A549 (cell line): ENCODE measurements at places on chromosomes 3 and 15. TPM values are rescaled to one million over a fixed set of nuclear protein-coding genes. Genes with fewer than 3 reads are reported as not detected.

DNA sequence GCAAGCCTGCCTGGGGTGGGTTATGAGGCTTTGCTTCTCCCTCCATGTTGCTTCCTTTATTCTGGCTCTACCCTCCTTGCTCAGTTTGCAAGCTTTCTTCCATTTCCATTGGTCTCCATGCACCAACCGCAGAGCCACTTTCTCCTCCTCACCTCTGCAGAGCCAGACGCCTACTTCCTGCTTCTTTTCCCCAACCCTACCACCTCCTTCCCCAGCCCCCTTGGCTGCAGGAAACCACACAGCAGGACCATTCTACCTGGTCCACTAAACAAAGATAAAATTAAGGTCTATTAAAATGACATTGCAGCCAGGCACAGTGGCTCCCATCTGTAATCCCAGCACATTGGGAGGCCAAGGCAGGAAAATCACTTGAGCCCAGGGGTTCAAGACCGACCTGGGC is 10.0 kb upstream of the CAV3 start:
- no peak for DNase-seq

DNA sequence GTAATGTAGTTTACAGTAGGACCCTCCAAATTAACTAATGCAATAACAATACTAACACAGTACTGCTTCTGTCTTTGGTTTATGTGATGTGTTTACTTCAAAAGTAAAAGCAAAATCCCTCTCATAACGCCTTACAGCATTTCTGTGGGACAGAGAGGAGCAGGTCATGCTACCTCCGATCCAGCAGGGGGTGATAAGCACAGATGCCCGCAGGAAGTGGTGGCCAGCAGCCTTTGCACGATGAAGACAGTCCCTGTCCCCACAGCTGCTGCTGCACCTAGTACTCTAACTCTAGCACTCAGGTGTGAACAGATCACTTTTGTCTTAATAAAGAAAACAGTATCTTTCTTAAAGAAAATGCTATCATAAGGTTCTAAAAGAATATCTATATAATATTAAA is 38.3 kb downstream of the ANO10 start:
- peak; percentile 4 for DNase-seq

DNA sequence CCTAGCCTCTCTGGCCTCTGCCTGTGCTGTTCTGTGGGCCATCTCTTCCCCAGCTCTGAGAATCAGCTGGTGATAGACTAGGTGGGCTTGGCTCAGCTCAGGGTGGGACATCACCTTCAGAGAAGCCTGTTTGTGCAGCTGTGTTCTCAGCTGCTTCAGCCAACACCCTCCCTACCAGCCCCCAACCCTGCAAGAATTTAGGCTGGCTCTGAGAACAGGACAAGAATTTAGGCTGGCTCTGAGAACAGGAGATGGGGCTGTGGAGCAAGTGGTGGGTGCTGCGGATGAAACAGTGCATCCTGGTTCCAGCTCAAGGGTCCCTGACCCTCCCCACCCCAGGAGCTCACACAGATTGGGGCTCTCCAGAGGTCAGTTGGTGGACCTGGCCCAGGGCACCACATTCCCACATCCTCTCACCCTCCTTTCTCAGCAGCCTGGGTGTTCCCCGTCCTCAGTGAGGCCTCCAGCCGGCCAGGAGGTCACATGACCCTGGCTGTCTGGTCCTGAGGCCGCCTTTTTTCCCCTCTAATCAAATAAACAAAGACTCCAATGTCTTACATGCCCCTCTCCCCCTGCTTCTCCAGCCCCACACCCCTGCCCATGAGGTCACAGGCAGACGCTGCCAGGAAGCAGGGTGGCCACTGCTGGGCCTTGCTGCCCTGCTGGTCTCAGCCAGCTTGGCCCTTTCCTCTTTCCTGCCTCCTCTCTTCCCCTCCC is 14.9 kb downstream of the PLEKHO2 start:
- DNase-seq = no peak

The ELL3 gene
- polyA plus RNA-seq = 1.4 to 1.7 TPM (median 1.5 TPM) in 3 replicates

DNA sequence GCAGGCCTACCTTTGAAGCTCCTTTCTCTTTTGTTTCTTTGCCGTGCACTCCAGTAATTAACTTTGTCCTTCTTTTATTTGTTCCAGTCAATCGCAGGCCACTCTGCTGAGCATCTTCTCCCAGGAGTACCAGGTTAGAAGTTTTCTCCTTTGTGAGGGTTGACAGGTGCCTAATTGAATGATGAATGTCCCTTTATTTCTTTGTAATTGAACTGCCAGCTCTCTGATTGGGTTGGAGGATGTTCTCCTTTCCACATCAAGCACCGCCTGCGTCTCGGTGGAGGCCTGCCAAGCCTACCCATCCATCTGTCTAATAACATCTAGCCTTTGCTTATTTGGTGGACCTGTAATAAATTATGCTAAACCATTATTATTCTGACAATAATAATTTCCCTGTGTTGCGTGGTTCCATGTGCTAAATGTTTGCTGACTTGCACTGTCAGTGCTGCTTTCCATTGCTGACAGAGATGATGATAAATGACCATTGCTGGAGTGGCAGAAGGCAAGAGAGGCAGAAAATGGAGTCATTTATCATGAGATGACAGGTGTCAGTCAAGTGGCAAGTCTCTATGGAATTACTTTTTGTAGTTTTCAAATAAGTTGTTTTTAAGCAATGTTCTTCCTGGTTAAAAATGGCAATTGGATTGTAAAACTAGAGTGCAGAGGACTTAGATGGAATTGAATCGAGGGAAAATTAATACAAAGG is 64.9 kb downstream of the CDIN1 start:
- no peak for DNase-seq

GRCh38 chr3:123685780-123686179 is 100.9 kb upstream of the HACD2 start:
- DNase-seq = no peak

- DNase-seq = no peak
These were observed 28.9 kb downstream of the CLDN18 start for GRCh38 chr3:138038725-138039462.

- DNase-seq = no peak
These were observed 216.8 kb upstream of the RBMS3 start for GRCh38 chr3:29064085-29064484.

DNA sequence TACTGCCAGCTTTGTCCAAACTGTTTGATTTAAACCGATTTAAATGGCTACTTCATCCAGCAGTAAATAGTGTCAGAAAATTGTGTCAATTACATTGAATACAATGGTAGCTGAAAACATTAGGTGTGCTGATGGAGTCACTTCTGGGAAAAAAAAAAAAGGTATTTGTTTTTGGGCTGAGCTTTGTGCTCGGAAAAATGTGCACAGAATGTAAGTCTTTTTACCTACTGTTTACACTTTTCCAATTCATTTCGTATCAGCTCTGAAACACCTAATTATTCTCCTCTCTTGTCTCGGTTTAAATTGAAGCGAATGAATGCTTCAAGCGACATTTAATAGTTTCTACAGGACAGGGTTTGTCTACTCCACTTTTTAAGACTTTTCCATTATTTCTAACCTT is 1078.4 kb downstream of the ROBO1 start:
- DNase-seq = no peak

- DNase-seq = no peak
These were observed 366.4 kb upstream of the TRIM42 start for GRCh38 chr3:140311428-140311827.

The FAM174B gene
- polyA plus RNA-seq = 4.6 to 5.9 TPM (median 5.2 TPM) in 3 replicates

- DNase-seq = no peak
These were observed 263.3 kb downstream of the ABHD5 start for GRCh38 chr3:43953814-43954692.

The ERC2 gene
- not detected in 3 replicates for polyA plus RNA-seq

DNA sequence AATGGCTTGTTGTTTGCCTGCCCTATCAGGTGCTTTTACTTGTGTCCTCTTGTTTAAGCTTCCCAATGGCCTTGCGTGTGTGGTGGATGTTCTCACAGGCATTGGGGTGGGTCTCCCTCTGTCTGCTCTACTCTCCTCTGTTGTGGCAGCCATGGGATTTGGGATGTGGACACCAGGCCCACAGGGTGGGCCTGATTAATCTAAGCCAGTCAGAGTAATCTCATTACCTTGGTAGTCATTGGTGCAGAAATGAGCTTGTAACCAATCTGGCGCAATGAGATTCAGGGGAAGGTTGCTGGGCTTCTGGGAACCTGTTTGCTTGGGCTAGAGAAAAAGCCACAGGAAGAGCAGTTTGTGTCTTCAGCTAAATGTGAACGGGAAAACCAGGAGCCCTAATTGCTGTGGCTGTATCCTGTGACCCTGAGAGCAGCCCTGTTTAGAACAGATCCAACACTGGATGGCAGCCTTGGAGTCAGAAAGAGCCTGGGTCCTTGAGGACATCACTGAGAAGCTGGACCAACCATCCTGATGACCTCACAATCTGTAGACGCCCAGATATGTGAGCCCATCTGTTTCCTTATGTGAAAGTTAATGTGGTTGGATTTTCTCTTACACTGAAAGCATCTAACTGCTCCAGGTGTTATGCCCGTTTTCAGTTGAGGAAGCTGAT is 157.3 kb upstream of the UBE2E1 start:
- DNase-seq = no peak

The CAV3 gene
- not detected in 3 replicates for polyA plus RNA-seq

DNA sequence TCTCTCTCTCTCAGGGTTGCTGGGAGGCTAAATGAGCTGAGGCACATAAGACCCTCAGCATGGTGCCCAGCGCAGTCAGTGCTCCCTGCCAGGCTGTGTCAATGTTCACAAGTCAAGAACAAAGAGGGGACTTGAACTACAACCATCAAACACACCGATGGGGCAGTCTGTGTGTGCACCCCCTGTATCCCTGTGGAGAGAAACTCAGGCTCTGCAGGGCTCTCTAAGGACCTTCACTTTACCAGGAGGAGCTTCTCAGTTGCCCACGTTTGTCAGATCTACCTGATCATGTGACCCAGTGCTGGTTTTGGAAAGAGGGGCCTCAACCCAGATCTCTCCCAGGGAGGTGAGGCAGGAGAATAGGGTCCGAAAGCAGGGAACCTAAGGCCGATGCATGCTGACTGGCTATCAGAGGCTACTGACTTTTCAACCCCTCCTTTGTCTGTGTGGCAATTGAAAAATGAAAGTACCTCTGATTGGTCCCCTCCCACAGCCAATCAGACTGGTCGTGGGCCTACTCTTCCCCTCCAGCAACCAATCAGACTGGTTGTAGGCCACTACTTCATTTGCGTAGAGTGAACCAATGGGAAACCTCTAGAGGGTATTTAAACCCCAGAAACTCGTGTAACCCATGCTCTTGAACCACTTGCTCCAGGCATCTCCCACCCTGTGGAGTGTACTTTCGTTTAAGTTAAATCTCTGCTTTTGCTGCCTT is 34.0 kb downstream of the RHCG start:
- DNase-seq = peak; percentile 65

The GP9 gene
- polyA plus RNA-seq = not detected in 3 replicates

DNA sequence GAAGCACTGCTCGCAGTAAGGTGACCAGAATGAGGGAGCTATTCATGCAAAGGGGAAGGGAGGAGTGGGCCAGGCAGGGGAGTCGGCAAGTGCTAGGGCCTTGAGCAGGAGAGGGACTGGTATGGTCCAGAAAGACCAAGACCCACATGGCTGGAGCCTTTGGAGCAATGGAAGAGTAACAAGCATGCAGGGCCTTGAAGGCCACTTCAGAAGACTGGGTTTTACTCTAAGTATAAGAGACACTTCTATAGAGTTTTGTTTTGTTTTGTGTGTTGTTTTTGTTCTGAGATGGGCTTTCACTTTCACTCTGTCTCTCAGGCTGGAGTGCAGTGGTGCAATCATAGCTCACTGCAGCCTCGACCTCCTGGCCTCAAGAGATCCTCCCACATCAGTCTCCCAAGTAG is 42.0 kb downstream of the BFSP2 start:
- no peak for DNase-seq

GRCh38 chr3:66140106-66140505 is 80.7 kb upstream of the SLC25A26 start:
- no peak for DNase-seq

DNA sequence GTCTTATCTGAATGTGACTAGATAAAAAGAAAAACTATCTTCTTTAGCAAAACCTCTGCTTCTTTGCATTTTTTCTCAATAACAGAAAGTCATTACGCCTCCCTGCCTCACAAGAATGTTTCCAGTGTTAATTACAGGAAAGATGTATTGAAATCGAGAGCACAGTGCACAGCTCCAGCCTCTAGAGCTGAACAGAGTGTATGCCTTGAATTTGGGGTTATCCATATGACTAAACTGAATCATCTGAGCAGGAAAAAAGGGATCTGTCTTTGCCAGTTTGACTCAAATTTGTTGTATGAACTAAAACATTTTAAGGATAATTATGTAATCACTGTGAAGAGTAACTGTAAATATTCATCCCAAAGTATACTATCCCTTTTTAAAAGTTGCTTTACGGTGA is 149.1 kb upstream of the CGNL1 start:
- DNase-seq = no peak

GRCh38 chr3:51686056-51686455 is 15.0 kb downstream of the TEX264 start:
- no peak for DNase-seq

DNA sequence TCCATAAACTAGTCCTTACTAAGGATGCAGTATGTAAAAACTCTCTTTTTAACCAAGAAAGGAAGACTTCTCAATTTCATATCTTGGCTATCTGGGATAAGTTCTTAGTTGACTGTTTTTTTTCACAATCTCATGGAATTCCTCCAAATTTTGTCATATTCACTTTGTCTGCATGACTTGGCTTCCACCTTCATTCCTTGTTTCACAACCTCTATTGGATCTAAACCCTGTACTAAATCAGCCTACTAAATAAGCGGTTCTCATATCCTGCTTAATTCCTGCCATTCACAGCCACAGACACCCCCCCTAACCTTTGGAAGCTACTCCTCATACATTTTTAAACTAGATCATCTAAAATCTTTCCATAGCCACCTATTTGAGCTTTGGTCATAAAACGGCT is 370.6 kb upstream of the NAALADL2 start:
- no peak for DNase-seq

DNA sequence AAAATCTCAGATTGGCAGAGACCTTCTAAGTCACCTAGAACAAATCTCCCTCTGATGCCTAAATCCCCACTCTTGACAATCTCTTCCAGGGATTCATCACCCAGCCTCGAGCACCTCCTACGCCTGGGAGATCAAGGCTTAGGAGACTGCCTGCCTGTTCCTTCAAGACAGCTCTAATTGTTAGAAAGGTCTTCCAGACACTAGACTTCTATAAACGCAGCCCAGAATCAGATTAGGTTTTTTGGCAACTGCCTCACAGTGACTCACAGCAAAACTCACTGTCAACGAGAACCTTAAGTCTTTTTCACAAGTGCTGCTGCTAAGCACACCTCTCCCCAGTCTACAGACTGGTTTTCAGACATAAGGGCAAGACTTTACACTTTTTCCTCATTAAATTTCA is 23.1 kb downstream of the SRGAP3 start:
- DNase-seq = no peak

The SUCNR1 gene
- 0.16 to 0.28 TPM (median 0.27 TPM) in 3 replicates for polyA plus RNA-seq
